ENCODE measurements at places on chromosomes 16 and 17.

DNA sequence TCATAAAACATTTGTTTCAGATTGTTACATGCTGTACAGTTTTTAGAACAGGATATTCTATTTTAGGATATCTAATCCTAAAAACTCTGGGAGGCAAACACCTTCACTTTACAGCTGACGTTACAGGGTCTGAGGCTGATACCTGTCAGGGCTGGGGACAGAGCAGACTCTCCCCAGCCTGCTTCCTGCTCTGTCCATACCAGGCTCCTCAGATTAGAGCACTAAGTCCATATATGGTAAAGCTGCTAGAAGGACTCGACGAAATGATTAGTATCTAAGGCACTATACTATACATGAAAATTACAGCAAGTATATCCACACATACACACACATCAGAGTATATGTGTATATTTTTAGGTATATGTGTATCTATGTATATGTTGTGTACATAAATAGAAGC lies 125.2 kb downstream of the ZFHX3 start:
- DNase-seq, result no peak

- peak; percentile 63 for DNase-seq
These were observed 1.1 kb upstream of the GIT1 start for GRCh38 chr17:29590411-29591145.

DNA sequence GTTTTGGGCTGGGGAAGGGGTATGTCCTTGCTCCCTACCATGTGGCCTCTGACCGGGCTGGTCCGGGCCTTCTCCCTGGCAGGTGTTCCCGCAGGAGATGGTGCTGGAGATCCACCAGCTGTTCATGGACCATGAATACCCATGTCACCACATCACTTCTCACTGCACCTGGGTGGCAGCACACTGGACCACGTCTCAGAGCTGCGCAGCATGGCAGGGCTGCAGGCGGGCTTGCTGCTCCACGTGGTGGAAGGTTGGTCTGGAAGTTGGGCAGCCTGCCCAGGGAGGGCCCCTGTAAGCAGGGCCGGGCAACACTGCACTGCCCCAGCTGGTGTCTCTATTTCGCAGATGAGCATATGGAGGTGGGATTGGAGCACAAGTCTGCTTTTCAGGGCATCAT lies 169.5 kb upstream of the ZNF267 start:
- DNase-seq, result no peak

- no peak for DNase-seq
These were observed 50.8 kb upstream of the ENDOV start for GRCh38 chr17:80364091-80364691.

DNA sequence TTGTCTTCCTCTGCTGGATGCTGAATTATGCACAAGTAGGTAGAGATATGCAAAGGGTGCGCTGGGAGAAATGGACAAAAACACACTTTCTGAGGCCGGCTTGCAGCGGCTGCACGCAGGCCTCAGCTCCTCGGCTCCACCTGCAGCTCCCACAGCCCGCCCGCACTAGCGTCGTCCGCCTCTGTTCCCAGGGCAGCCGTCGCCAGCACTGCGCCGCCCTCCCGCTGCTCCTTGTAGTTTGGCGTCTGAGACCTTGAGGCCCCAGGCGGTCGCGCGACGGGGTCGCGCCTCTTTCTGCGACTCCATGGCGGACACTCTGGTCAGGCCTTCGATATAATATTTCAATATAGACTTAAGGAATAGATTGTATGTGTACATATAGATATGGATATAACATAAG lies 24.8 kb downstream of the SLFN12 start:
- no peak for DNase-seq

GRCh38 chr17:44979426-44979995 lies 11.4 kb upstream of the C1QL1 start:
- no peak for DNase-seq

DNA sequence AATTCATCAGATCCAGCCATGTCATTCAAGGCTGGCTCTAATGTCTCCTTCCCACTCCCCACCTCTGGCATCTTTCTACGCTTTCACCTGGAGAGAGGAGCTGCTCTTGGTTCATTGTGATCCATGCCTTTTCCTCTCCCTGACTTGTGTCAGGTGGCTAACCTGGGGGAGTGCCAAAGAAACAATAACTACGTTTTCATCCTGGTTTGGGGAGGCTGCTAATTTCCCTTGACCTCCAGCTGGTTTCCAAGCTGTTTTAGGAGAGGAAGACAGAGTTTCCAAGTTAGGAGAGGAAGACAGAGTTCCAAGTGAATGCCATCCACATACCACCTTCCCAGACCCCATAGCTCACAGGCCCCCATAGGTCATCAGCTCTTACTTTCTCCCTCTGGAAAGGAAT lies 40.0 kb upstream of the HLF start:
- no peak for DNase-seq

DNA sequence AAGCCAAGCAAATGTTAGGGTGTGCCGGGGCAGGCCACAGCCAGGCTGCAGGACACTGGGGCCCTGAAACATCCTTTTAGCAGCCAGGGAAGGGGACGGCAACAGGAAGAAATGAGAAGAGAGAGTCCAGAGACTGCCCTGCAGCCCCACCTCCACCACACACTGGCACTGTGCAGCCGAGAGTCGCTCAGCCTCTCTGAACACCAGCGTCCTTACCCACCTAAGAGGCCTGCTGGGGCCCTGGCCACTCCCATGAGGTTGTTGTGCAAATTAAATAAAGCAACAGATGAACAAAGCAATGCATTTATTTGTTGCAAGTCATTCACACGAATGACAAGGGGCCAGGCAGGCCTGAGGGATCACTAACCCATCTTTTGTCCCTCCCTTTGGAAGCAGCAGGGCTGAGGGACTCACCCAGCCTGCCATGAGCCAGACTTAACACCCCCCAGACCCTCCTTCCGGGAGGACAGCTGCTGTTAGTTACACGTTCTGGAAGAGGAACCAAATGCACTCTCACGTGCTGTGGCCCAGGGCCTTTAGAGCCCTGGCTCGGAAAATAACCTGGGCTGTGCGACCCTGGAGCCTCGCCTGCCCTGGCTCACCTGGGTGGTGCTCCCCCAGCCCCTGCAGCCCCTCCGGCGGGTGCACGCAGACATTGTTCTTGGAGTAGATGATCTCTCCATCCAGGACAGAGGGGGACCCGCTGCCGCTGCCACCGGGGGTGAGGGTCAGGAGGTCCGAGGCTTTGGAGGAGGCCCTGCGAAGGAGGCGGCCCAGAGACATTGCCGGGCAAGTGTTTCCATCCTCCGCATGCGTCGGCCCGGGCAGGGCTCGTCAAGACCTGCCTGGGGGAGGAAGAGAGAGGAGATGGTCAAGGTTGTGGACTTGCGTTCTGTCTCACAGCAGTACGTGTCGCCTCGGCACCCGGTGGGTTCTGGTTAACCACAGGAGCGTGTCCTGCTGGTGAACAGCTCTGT lies 22.6 kb downstream of the TBC1D16 start:
- DNase-seq, result no peak

DNA sequence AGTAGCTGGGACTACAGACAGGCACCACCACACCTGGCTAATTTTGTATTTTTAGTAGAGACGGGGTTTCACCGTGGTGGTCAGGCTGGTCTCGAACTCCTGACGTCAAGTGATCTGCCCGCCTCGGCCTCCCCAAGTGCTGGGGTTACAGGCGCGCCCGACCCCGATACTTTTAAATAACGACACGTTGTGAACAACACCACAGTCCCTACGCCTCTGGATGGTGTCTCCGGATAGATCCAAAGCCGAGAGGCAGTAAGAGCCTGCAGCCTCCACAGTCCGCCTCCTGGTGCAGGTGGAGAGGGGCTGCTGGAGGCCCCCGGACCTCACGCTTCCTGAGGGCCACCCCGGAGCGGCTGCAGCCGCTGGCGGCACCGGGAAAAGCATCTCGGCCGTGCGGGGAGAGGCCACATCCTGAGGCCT lies 741 bp upstream of the TLCD3A start:
- DNase-seq, result no peak

- DNase-seq, result peak; percentile 88
These were observed 11.4 kb downstream of the GGA3 start for GRCh38 chr17:75250009-75250471.

DNA sequence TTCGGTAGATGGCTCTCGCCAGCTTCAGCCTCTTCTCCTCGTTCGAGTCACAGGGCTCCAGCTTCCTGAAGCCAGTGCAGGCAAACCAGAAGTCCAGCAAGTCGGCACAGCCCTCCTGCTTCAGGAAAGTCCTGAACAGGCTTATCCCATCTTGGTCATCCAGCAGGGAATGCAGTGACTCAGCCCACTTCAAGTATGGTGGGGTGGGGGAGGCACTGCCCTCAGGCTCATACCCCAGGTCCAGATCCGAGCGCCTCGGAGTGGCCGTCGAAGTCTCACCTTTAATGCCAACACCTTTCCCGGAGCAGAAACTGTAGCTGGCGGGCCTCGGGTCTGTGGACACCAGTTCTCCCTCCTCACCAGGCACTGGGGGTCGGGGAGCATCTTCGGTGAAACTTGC lies 5.9 kb downstream of the AXIN1 start:
- no peak for DNase-seq

- no peak for DNase-seq
These were observed 62.2 kb upstream of the CHMP6 start for GRCh38 chr17:80929449-80929848.

GRCh38 chr17:73713136-73713535 lies 68.9 kb upstream of the SDK2 start:
- DNase-seq, result no peak

GRCh38 chr16:16019488-16019887 lies 70.1 kb downstream of the ABCC1 start:
- no peak for DNase-seq

DNA sequence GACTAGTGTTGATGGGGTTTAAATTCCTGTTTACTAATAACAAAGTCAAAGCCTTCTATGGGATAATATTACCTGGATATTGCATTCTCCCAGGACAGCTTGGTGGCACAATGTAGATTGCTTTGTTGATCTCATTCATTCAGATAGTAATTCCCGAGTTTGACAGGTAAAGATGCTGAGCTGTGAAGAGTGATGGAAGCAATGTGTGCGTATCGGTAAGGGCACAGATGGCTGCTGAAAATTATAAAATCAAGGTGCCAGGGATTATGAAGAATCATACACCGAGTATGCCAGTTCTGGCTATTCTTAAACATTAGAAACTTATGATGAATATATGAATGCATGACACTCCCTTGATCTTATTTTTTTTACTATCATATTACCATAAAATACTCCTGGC lies 100.6 kb upstream of the CNTNAP4 start:
- no peak for DNase-seq

DNA sequence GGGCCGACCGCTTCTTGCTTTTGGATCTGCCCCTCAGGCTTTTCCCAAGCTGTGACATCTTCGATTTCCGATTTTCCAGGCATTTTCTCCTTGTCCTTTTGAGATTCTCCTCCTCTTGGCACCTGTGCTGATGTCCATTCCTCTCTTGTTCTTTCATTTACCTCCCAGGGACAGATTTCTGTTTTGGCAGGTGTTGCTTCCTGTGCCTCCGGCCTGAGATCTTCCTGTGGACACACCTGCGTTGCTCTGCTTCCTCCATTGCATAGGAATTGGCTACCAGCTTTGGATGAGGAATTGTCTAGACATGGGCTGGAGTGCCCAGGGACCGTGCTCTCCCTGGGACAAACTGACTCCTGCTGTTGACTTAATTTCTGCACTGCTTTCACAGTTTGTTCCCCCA lies 15.1 kb downstream of the GPR179 start:
- no peak for DNase-seq

- no peak for DNase-seq
These were observed 202.1 kb upstream of the IRX3 start for GRCh38 chr16:54488729-54489128.

All from activated T-cell treated with anti-CD3 and anti-CD28 coated beads, Interleukin-2, amount 50 U/mL, for 48 hours (primary cell).